ENCODE measurements at places on chromosomes 1 and 21.

GRCh38 chr1:214369364-214369763 is 88.4 kb downstream of the SMYD2 start:
- DNase-seq, result no peak

GRCh38 chr1:88401313-88401712 is 282.8 kb upstream of the PKN2 start:
- no peak for DNase-seq

DNA sequence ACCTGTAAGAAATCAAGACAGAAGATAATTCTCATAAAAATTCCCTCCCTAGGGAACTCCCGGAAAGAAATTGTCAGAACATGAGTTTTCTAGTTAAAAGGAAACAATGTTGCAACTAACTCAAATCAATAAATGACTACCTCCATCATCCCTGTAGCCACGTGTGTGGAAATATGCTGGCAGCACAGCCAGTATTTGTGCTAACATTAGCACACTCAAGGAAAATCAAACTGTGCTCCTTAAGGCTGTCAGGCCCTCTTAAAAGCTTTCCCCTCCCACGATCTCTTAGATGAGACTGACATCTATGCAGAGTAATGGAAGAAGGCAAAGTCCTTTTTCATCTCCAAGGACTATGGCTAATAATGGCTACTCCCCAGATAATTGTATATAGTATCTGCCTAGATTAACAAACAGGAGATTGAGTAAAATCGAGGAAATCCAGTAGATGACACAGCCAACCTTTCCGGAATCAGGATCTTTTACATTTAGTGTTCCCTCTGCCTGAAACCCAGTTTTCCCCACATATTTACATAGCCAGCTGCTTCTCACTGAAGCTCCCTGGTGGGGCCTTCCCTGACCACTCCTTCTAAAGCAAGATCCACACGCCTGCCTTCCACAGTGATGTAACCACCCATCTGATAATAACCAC is 50.9 kb upstream of the NR5A2 start:
- DNase-seq, result no peak

GRCh38 chr1:179034720-179035119 is 9.0 kb downstream of the FAM20B start:
- no peak for DNase-seq

GRCh38 chr1:147505568-147505967 is 35.7 kb upstream of the BCL9 start:
- DNase-seq, result no peak

GRCh38 chr1:209766051-209766450 is 10.2 kb downstream of the TRAF3IP3 start:
- DNase-seq, result no peak

DNA sequence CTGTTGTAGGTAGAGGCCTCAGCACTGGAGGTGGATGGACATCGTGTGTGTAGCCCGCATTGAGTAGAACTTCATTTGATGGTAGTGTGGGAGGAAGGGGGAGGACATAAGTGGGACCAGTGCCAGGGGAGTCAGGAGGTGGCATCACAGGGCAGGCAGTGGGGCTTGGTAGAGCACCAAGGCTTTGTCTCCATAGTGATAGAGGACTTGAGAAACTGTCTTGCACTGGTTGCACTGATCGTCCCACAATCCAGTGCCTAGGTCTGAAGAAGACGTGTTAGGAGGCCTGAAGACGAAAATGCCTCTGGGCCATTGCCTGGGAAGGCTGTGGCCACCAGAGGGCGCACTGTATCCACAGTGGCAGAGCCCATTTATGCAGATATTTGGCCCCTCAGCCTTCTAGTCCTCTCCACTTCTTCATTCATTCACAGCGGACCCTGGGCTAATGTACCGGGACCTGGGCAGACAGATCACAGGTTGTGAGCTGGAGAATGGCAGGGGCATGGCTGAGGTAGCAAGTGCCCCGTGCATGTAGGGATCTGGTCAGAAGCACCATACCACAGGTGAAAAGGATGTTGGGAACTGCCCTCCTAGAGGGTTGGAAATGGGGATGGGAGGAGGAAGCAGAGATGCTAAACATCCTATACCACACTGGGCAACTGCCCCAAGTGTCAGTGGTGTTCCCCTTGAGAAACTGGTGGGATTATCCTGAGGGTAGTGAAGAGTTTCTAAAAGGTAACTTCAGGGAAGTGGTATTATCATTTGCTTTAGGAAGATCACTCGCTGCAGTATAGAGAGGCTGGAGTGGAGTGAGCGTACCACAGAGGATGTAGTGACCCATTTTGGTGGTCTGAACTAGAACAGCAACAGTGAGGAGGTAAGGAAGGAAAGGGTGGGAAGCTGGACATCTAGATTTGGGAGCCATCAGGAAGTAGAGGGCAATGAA is 95.3 kb downstream of the PIK3R3 start:
- peak; percentile 91 for DNase-seq
